ENCODE measurements at places on chromosomes 7 and 10.
A peak's percentile ranks its signal among the peaks of the same experiment; 100 is the strongest.

- no peak for DNase-seq
Observed at GRCh38 chr10:70176441-70176840, 6.1 kb upstream of the SAR1A start.

DNA sequence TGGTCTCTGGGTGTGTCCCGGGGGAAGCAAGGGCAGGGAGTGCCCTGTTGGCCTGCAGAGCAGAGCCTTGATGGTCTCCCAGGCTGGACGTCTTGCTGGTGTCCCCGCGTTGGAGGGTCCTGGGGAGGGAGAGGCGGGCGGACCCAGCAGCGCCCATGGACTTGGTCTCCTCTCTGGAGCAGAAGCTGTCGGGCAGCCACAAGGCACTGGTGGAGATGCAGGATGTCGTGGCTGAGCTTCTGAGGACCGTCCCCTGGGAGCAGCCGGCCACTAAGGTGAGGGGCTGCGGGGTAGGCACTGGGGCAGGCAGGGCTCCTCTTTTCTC is 20.9 kb downstream of the TTYH3 start:
- no peak for DNase-seq

- peak; percentile 81 for DNase-seq
Observed at GRCh38 chr10:69458430-69459100, 7.3 kb downstream of the TSPAN15 start.

DNA sequence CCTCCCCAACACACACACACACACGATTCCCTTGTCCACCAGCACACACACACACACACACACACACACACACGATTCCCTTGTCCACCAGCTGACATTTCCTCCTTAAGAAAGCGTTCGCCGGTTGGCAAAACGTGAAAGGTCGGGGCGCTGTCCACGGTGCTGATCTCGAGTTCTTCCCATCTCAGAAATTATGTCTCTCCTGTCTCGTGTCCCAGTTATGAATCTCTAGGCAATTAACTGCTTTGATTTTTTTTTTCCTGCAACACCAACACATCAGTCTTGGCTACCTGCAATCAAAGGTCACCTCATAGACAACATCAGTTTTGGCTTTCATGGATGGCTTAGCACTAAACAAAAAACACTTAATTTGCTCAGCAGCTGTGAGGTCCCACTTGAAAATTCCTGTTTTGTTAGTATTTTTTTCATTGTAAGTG is 1.9 kb downstream of the INA start:
- peak; percentile 48 for DNase-seq

- no peak for DNase-seq
Observed at GRCh38 chr7:121288894-121289293, 39.9 kb upstream of the WNT16 start.

DNA sequence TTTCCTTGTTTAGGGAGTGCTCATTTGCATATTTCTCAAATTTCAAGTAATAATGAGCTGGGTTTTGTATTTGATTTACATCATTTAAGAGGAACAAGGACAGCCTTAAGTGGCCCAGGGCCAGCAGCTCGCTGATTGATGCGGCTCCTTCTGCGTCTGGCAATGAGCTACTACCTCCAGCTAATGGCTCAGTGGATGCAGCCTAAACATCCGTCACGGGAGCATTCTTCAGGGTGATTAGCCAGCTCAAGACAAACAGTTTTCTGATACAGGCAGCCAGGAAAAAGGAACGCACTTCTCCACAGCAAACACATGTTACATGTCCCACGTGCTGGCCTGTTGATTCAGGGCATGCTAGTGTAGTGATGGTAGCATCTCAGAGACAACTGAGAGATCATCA is 169.3 kb upstream of the TCERG1L start:
- no peak for DNase-seq

GRCh38 chr7:38396852-38397251 is 123.4 kb upstream of the TARP start:
- DNase-seq: no peak

GRCh38 chr10:31780717-31781116 is 147.9 kb downstream of the ARHGAP12 start:
- no peak for DNase-seq

- no peak for DNase-seq
Observed at GRCh38 chr7:37441386-37441760, 7.3 kb downstream of the ELMO1 start.

DNA sequence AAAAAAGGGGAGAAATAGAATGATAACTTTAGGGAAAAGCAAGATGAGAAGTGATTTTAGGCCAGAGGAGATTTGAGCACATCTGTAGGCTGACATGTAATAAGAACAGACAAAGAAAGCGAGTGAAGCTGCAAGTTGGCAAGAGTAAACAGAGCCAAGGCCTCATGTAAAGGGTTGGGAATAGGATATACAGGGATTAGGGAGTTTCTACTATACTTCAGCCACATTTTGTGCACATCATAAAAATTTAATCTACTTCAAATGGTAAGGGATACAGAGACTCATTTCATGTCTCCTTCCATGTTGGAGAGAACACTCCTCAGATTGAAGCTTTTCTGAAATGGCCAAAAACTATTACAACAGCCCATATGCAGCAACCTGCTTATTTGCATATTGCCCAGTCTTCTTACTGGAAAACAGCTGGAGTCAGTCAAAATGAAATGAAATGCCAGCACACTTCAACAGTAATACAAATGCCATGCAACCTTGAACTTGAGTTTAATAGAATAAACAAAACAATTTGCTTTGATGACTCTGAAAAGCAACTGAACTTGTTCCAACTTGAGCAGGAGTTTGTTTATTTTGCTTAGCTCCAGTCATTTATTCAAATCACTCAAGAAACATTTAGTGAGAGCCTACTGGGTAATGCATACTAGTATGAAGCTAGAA is 49.9 kb downstream of the NRCAM start:
- no peak for DNase-seq
